Glomerular endothelial cell (primary cell): ENCODE measurements at places on chromosomes 16 and 17. TPM values are rescaled to one million over a fixed set of nuclear protein-coding genes. Genes with fewer than 3 reads are reported as not detected.

- DNase-seq = no peak
Observed at GRCh38 chr17:78538033-78538776, 39.0 kb downstream of the DNAH17 start.

GRCh38 chr16:14641926-14642325 lies 9.2 kb downstream of the BFAR start:
- no peak for DNase-seq

- DNase-seq = no peak
Observed at GRCh38 chr16:85390511-85391174, 222.5 kb upstream of the GSE1 start.

DNA sequence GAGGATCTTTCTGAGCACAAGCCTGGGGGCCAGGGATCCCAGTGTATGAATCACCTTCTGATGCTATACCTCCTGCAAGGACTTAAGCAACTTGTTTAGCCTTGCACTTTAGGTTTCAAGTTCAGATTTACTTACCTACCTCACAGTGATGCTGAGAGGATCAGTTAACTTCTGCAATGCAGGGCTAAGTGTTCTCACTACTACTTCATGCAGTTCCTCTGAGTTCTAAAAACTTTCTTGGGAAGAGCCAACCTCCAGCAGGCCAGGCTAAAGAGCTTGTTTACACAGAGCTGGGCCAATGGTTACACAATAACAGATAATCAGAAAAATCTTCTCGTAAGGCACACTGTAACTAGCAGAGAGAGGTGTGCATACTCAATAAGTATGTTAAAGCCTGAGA lies 13.0 kb downstream of the VEZF1 start:
- no peak for DNase-seq

The USP36 gene
- 34.3 and 41.2 TPM in 2 replicates for total RNA-seq

DNA sequence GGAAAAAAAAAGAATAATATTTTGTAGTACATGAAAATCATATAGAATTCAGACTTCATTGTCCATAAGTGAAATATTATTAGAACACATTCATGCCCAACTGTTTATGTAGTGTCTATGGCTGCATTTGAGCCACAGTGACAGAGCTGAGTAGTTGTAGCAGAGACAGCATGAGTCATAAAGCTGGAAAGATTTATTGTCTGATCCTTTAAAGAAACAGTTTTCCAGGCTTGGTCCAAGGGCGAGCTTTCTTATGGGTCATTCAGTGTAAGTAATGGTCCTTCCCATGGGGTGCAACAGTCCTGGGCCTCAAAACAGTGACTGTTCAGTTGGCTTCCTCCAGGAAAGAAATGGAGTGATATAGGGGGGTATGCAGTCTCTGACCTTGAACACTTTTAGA lies 260.2 kb downstream of the HS3ST4 start:
- no peak for DNase-seq

GRCh38 chr16:2828876-2829430 lies 1.1 kb upstream of the ZG16B start:
- DNase-seq = no peak

The DDX5 gene
- total RNA-seq = 682 and 789 TPM in 2 replicates

GRCh38 chr16:57802341-57803133 lies at the start of gene KIFC3:
TSS of gene KIFC3 (minus strand) at chr16:57802491. CDS start at chr16:57798243, 4,248 bp downstream.
- no peak for DNase-seq

- DNase-seq = no peak
Observed at GRCh38 chr17:38454532-38454931, 26.3 kb downstream of the ARHGAP23 start.

- no peak for DNase-seq
Observed at GRCh38 chr17:17779015-17779611, 57.7 kb downstream of the SREBF1 start.

The C16orf92 gene
- total RNA-seq = not detected in 2 replicates

DNA sequence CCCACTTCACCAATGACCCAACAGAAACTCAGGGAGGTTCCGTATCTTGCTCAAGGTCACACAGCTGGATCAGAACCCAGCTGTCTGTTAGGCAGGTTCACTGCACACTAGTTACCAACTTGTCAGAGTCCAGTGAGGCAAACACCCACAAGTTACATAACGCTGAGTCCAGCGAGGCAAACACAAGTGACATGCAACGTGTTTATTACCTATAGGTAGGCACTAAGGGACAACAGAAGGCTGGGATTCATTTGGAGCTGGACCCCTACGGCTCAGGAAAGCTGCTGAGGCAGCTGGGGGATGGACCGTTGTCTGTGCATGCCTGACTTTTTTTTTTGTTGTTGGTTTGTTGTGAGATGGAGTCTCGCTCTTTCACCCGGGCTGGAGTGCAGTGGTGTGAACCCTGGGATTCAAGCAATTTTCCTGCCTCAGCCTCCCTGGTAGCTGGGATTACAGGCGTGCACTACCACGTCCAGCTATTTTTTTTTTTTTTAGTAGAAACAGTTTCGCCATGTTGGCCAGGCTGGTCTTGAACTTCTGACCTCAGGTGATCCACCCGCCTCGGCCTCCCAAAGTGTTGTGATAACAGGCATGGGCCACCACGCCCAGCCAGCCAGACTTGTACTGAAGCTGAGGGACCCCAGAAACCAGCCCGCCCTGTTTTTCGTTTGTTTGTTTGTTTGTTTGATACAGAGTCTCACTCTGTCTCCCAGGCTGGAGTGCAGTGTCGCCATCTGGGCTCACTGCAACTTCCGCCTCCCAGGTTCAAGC lies 1.9 kb upstream of the RSAD1 start:
- no peak for DNase-seq

DNA sequence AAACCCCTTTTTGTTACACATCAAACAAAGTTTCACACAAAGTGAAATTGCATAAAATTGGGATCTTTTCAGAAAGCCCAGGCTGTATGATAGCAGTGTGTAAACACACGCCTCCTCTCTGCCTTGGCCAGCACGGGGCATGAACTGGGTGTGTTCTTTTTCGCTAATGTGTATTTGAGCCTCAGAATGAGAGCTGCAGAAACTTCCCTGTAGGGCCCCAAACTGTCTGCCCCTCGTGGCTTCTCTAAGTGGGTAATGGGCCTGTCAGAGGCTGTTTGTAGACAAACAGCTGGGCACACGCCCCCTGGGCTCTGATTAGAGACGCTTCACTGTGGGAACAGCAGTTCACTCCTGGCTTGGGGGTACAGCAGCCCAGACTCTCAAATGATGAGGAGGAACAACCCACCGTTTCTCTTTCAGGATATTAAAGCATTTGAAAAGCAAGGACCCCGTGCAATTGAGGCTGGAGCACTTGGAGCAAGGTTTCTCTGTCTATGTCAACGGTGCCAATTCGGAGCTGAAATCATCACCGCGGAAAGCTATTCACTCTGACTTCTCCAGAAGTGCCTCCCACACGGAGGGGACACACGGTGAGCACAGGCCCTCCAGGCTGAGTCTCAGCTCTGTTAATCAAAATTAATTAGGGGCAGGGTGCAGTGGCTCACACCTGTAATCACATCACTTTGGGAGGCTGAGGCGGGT lies 78.4 kb downstream of the KATNIP start:
- no peak for DNase-seq

The RPRML gene
- not detected in 2 replicates for total RNA-seq

DNA sequence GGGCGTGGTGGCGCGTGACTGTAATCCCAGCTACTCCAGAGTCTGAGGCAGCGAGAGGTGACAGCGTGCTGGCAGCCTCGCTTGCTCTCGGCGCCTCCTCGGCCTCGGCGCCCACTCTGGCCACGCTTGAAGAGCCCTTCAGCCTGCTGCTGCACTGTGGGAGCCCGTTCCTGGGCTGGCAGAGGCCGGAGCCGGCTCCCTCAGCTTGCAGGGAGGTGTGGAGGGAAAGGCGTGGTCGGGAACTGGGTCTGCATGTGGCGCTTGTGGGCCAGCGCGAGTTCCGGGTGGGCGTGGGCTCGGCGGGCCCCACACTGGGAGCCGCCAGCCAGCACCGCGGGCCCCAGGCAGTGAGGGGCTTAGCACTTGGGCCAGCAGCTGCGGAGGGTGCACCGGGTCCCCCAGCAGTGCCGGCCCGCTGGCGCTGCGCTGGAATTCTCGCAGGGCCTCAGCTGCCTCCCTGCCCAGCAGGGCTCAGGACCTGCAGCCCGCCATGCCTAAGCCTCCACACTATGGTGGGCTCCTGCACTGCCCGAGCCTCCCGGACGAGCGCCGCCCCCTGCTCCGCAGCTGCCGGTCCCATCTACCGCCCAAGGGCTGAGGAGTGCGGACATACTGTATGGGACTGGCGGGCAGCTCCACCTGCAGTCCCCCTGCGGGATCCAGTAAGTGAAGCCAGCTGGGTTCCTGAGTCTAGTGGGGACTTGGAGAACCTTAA lies 1093.3 kb upstream of the CDH8 start:
- no peak for DNase-seq

DNA sequence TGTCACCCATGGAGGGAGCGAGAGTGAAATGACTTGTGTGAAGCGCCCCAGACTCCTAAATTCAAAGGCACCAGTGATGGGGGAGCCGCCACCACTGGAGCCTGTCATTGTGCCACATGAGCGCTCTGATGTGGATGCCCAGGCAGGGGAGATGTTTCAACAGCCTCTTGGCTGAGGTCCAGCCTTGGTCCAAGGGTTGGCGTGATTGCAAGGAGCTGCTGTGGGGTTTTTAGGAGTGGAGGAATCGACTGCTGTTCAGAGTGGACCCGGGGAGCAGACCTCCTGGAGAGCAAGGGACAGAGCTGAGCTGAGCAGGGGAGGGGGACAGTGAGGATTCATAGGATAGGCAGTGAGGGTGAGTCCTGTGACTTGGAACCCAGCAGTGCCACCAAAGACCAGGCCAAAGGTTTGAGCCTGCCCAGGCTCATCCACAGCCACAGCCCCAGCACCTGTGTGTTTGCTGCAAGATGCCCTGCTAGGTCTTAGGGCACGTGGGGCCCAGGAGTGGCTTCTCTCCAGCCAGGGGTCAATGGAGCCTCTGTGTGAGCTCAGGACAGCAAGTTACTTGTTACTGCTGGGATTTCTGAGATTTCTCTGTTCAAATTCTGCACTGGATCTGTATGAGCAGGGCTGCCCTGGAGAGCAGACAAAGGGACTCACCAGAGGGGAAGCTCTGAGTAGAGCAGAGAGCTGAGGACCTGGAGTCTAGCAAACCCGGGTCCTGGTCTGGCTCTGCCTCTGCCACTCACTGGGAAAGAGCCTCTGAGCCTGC lies 20.3 kb downstream of the RHBDL3 start:
- no peak for DNase-seq

The CNTROB gene
- total RNA-seq = 16.7 and 18.7 TPM in 2 replicates
